ENCODE measurements at places on chromosomes 4 and X.

DNA sequence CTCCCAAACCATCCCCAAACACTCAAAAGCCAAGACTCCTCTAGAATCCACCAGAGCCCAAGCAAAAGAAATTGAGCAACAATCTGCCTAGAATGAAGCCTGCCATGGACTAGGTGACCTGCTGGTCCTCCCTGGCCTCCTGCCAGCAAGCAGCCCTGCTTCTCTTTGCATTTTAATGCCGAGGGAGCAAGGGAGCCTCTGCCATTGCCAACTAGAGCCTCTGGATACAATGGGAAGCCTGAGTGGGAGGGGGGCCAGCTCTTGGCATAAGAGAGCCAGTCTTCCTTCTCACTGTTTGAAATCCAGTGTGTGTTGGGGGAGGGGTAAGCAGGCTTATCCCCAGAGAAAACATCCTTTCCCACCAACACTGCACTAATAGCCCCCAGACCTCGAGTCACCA is 1.5 kb upstream of the GDPD2 start:
- DNase-seq: no peak

GRCh38 chr4:95742872-95743271 is 97.0 kb upstream of the PDHA2 start:
- DNase-seq: no peak

DNA sequence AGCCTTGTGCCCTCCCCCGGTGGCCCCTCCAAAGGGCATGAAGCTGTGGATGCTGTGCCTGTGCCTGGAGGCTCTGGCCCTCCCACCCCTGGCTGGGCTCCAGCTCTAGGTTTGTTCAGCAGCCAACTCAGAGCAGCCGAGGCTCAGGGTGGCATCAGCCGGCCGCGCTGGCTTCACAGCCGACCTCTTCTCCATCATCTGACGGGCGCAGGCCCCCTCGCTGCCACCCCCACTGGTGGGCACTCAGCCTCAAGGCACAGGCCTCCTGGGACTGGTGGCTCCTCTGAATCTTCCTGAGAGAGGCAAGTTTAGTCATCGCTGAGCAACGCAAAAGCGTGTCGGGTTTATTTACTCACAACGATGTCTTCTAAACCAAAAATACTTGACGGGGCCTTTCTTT is 46.0 kb downstream of the PCGF3 start:
- no peak for DNase-seq

DNA sequence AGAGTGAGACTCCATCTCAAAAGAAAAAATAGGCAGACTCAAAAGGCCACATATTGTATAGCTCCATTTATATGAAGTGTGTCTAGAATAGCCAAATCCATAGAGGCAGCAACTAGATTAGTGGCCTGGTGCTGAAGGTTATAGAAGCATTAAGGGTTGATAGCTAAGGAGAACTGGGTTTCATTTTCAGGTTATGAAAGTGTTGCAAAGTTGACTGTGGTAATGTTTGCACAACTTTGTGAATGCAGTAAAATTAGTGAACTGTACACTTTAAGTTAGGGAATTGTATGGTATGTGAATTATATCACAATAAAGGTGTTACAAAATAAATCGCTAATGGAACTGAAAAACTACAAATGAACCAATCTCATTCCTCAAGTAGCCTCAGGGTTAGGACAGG is 28.3 kb downstream of the TXLNG start:
- DNase-seq: no peak

DNA sequence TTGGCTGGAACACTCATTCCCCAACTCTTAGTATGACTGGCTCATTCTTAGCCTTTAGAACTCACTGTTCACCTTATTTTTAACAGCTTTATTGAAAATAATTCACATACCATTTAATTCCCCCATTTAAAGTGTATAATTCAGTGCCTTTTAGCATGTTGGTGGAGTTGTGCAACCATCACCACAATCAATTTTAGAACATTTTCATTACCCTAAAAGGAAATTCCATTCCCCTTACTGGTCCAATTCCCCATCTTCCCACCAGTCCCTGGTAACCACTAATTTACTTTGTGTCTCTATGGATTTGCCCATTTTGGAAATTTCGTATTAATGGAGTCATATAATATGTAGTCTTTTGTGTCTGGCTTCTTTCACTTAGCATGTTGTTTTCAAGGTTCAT is 19.7 kb downstream of the NHSL2 start:
- no peak for DNase-seq
